Cerebellar nuclear complex (tissue), 1 donor: ENCODE measurements at places on chromosomes 6 and 20.

- no peak for DNase-seq
These were observed 1.3 kb downstream of the SUPT3H start for GRCh38 chr6:45376310-45377042.

GRCh38 chr6:132213732-132214131 lies 187.5 kb downstream of the MOXD1 start:
- DNase-seq = no peak

DNA sequence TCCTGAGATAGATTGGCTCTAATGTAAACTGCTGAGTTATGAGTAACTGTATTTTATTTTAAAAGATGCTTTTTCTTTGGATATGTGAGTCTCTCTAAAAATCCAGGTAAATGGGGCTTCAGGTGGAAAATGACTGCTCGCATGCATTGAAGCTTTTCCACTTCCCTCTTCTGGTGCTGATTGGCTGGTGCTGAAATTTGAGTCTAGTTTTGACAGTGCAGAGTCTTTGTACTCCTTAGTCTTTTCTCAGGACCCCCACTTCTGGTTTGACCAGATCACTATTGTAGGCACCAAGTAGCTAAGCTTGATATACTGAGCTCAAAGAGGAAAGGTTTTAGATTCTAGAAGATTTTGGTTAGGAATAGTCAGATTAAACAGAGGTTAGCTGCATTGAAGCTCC lies 60.7 kb upstream of the TULP4 start:
- no peak for DNase-seq

- no peak for DNase-seq
These were observed 144.4 kb upstream of the AKIRIN2 start for GRCh38 chr6:87846434-87846833.
